ENCODE measurements at places on chromosomes 3 and 15.

- no peak for DNase-seq
Measured at GRCh38 chr3:108125550-108126071, 34.8 kb upstream of the CD47 start.

GRCh38 chr15:51760805-51761204, 9.4 kb downstream of the TMOD2 start:
- DNase-seq = peak; percentile 6

GRCh38 chr3:138578961-138579574, 15.0 kb downstream of the CEP70 start:
- no peak for DNase-seq

- DNase-seq = no peak
Measured at GRCh38 chr3:136336329-136337100, 86.4 kb downstream of the PCCB start.

GRCh38 chr3:126537730-126538281, 13.9 kb downstream of the CHST13 start:
- DNase-seq = no peak

DNA sequence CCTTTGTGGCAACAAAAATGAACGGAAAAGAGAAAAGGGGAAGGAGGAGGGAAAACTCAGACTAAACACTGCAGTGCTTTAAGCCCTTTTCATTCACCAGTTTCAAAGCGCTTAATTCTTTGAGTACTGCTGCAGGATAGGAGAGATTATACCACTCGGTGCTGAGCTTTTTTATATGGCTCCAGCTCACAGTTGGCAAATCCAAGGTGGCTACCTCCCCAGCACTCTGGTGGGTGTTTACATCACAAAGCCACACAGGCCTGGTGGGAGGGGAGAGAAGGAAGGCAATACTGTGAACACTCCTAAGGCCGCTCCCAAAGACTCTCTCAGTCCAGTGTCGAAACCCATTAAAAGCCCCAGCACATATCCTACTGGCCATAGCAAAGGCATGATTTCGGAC, 191.4 kb downstream of the STT3B start:
- DNase-seq = no peak

DNA sequence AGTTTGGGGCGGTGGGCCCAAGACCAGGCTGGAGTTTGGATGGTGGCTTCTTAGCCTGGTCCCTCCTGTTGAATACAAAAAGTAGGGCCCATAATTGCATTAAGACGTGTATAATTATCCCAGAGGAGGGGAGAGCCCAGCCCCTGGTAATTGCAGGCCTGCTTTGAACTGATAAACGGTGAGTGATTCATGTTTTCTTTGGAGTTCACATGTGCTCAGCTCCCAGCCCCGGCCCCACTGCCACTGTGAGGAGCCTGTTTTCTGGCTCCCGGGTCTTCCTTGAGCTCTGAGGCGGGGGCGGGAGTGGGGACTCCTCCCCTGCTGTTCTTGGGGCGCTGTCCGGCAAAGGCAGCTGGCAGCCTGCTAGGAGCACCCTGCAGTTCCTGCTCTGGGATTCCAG, 3.1 kb downstream of the PLXNA1 start:
- no peak for DNase-seq

DNA sequence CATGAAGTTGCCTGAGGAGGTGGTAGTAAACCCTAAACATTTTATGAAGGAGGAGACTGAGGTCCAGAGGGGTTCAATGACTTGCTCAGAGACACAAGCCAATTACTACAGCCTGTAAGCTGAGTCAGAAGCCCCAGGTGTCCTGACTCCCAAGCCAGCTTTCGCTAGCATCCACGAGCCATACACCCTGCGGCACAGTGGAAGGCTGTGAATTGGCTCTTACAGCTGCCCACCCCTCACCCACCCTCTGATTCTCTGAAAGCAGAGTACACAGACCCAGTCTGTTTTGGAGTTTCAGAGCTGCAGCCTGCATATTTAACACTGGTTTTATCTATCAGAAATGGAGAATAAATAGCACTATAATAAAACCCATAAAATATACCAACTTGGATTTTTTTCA, 253.4 kb downstream of the IGSF11 start:
- DNase-seq = no peak

DNA sequence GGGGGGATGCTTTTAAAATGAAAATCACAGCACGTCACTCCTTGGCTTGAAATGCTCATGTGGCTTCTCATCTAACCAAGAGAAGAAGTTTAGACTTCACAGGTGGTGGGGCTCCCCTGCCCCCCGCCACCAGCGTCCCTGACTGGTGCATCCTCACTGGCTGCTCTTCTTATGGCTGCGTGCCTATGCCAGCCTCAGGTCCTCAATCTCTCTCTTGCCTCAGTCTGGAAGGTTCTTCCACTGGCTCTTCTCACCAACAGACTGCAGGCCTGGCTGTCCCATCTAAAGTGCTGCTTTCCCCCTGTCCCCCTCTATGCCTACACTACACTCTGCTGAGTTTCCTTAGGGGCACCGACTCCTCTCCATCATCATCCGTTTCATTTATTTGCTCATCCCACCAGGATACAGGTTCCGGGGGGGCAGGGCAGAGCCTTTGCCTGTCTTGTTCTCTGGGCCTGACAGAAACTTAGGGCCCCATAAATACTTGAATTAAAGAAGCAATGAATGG, 20.6 kb downstream of the ABTB1 start:
- no peak for DNase-seq

DNA sequence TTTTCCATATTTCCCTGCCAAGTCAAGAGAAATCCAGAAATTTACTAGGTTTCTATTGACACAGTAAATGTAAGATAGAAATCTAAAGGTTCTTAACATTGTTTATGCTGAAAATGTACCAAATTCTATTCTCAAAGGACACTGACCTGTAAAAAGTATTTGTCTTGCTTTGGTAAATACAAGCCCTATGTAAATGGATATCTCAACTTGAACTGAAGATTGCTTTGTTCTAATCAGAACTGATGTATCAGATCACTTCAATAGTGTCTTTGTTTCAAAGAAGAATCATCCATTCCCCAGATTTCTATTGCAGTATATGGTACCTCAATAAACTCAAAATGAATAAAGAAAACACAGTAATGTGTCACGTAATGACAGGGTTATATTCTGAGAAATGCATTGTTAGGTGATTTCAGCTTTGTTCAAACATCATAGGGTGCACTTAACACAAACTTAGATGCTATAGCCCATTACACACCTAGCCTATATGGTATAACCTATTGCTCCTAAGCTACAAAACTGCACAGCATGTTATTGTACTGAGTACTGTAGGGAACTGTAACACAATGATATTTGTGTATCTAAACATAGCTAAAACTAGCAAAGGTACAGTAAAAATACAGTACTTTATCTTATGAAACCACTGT, 143.5 kb upstream of the NECTIN3 start:
- DNase-seq = no peak

DNA sequence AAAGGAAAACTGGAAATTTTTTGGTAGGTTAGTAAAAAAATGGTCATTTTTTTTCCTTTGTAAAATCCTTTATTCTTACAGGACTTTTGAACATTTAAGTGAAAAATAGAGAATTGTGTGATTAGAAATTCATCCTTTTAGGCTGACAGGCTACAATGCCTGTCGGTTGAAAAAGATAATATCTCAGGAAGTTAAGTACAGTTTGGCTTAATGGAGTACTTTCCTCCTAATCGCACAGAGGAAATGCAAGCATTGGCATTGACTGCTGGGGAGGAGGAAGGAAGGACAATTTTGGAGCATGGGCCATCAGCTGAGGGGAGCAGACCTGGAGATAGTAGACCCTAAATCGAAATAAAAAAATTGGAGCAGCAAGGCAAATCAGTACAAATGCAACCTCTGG, 135.1 kb upstream of the ICE2 start:
- no peak for DNase-seq

GRCh38 chr3:171277456-171278298, 182.5 kb downstream of the TNIK start:
- no peak for DNase-seq

DNA sequence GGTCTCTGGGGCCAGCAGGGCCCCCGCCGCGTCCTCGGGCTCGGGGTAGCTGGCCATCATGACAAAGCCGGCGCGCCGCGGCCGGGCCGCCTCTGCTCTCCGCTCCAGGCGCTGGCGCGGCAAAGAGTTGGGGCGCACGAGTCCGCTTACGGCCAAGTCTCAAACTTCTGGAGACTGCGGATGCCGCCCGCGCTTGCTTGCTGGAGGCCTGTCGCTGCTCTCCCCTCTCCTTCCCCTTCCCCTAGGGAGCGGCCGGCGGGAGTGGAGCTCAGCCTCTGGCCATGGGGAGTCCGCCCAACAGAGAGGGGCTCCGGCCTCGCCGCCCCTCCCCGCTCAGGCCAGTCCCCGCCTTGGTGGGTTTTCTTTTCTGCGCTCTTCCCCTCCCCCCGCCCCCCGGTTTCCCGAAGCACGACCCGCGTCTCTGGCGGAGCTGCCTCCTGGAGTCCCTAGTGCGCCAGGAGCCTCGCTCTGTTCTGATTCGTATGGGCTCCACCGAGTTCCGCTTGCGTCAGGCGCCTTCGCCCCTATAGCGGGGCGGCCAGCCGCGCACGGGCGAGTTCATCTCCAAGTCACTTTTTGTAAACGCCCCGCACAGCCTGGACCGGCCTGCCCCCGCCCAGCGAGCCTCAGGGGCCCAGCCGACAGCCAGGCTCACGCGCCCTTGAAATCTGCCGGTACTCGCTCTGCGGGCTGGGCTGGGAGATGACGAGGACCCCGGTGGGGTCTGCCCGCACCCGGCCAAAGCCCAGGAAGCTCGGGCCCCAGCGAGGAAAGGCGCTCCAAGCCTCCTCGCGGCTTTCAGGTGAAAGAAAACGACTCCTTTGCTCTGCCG, at the start of the genes FOXL2 and FOXL2NB:
Gene FOXL2, minus strand, starts transcription at position 475 of the 832 bp plus-strand sequence. Its CDS starts 415 bp downstream, at position 60.
Gene FOXL2NB, plus strand, starts transcription at position 555 of the 832 bp plus-strand sequence. Its CDS starts 148 bp downstream, at position 703.
- DNase-seq = peak; percentile 23

DNA sequence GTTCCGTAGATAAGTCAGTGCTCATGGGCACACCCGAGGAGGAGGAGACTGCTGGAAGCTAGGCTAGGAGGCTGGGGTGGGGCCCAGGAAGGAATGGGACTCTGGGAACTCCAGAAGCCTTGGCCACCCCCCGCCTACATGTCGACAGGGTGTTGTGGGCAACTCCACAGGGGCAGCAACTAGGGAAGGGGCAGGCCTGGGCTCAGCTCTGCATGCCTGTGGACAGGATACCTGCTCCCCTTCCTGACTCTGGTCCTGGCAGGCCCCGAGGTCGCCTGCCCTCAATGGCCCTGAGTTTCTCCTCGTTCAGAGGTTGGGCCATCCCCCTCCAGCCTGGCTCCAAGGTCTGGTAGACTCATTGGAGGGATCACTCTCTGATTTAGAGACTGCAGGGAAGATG, 138.9 kb upstream of the LINGO1 start:
- DNase-seq = no peak

DNA sequence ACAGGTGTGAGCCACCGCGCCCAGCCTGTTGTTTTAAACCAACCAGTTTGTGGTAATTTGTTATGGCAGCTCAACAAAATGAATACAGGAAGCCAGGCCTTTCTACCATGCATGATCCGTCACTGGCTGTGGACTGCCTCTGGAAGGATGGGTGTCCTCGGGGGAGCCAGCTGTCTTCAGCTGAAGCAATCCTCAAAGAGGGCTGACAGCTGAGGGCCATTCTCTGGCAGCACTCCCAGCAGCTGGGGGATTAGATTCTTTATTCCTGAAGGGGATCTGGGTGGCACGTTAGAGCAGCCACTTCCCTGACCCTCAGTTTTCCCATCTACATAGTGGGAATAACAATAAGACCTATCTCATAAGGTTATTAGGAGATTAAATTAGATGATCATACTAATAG, 24.4 kb downstream of the POLR2M start:
- DNase-seq = no peak

- no peak for DNase-seq
Measured at GRCh38 chr15:41789236-41789635, 15.0 kb downstream of the MAPKBP1 start.

- no peak for DNase-seq
Measured at GRCh38 chr3:4501437-4501836, 8.3 kb downstream of the ITPR1 start.

- no peak for DNase-seq
Measured at GRCh38 chr15:70466305-70466704, 297.1 kb downstream of the UACA start.

- DNase-seq = no peak
Measured at GRCh38 chr3:124611520-124611919, 118.7 kb upstream of the UMPS start.

DNA sequence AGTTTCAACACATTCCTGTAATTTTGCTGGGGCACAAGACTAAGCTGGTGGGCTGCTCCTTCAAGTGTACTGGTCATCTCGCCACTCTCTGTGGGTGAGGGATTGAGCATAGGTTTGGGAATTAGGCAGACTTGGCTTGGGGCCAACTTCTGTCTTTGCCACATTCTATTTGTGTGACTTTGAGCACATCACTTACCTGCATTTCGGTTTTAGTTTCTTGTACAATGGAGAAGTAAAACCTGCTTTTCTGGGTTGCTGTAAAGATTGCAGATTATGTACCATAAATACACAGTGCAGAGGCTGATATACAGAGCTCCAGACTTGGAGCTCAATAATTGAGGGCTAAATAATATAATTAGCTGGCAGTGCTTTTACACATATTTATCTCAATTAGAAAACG, 162.1 kb downstream of the C3orf38 start:
- no peak for DNase-seq

GRCh38 chr15:89330119-89330518, 4.5 kb downstream of the POLG start:
- no peak for DNase-seq

GRCh38 chr3:154314152-154314551, 10.1 kb downstream of the DHX36 start:
- DNase-seq = no peak

DNA sequence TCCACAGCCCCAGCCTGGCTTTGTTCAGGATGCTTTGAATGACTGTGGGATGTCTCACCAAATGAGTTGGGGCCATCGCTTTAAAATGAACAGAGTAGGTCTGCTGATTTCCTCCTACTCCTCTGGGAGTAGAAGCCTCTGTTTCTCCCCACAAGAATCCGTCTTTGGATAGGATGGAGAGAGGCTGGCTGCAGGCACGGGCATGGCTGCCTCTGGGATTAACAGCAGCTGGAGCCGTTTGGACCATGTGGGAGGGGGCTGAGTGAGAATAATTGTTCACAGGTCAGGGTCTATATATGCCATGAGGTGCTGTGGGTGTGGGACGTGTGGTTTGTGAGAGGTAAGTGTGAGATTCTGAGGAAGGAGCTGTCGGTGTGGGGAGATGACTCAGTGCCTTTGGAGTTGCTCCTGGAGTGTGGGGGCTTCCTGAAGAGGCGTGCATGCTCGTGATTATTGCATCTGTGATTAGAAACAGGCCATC, 48.0 kb upstream of the APEH start:
- no peak for DNase-seq

- DNase-seq = no peak
Measured at GRCh38 chr3:111594205-111594604, 941 bp downstream of the ZBED2 start.

DNA sequence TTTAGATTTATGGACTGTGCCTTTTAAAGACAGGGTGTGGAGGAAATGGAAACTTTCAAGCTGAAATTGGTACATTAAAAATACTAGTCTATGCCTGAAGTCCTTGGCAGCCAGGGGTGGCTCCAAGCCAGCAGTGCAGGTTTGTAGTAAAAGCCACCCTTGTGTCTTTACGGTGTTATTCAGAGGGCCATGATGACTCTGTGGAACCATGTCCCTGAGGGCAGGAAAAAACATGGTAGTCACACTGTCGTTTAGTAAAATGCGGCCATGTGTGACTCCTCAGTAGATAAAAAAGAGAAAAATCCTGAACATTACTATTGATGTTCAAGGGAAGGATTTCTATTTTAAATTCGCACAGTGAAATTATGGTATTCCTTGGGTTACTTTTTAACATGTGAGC, 2.7 kb downstream of the FAN1 start:
- DNase-seq = no peak

GRCh38 chr15:40142428-40142827, 18.4 kb upstream of the BUB1B start:
- DNase-seq = no peak

All from MV-4-11 (cell line).